ENCODE measurements at places on chromosomes 1 and 21.
A peak's percentile ranks its signal among the peaks of the same experiment; 100 is the strongest.

GRCh38 chr1:202154766-202155477 is 5.5 kb downstream of the PTPN7 start:
- DNase-seq, result peak; percentile 18

GRCh38 chr1:208081972-208082371 is 162.2 kb downstream of the PLXNA2 start:
- DNase-seq, result no peak

DNA sequence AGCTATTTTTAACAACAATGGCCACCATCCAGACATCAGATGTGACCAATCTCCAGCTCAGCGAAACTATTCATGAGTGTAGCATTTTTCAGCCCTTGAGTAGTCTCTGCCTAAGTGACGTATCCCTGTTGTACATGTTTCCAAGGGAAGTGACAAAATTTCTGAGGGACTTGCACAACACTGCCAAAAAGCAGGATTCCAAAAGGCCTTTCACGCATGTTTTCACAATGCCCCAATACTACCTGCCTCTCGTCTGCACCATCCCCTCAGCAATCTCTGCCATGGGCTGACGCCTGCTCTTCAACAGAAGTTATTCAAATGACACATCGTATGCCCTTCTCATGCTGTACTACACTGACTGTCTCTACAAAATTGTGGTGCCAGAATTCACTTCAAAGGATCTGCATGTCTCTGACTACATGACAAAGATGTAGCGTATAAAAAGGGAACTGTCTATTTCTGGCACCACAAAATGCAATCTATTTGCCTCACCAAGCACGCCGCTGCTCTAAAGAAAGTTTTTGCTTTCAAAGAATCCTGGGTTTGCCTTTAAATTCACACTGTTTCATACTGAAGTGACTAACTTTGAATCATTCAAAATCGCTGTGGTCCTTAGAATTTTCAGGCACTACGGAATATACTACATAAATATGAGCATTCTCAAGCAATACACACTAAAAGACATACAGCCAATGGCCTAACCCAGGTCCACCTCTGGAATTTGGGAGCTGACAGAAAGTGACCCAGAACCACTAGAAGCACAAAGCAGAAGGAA is 32.9 kb downstream of the JAK1 start:
- DNase-seq, result no peak

DNA sequence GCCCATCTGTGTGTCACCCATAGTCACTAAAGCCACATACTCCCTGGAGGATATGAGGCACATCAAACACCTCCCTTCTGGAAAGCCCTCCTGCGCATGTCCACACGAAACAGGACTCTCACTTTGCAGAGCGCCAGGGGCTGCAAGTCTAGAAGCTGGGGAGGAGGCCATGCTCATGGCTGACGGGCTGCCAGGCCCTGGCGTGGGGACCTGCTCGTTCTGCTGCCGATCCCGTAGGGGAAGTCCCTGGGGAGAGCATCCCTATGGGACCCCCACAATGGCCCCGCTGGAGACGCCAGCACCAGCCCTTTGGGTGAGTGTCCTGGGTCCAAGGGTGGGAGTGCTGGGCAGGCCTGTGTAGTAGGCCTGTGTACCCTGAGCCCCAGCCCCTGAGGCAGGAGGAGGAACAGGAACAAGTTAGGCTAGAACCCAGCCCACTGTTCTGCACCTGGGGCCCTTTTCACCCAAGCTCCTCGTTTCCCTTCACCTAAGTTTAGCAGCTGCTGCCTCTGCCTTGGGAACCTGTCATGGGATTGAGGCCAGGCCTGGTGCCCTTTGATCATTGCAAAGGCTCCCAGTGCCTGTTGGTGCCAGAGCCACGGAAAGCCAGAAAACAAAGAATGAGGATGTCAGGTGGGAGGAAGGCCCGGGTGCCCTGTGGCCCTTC is 9.9 kb downstream of the FAM3B start:
- no peak for DNase-seq

- no peak for DNase-seq
Measured at GRCh38 chr21:46626975-46627501, 8.4 kb upstream of the PRMT2 start.

GRCh38 chr1:248590055-248590454 is 7.4 kb downstream of the OR2T10 start:
- DNase-seq, result no peak

DNA sequence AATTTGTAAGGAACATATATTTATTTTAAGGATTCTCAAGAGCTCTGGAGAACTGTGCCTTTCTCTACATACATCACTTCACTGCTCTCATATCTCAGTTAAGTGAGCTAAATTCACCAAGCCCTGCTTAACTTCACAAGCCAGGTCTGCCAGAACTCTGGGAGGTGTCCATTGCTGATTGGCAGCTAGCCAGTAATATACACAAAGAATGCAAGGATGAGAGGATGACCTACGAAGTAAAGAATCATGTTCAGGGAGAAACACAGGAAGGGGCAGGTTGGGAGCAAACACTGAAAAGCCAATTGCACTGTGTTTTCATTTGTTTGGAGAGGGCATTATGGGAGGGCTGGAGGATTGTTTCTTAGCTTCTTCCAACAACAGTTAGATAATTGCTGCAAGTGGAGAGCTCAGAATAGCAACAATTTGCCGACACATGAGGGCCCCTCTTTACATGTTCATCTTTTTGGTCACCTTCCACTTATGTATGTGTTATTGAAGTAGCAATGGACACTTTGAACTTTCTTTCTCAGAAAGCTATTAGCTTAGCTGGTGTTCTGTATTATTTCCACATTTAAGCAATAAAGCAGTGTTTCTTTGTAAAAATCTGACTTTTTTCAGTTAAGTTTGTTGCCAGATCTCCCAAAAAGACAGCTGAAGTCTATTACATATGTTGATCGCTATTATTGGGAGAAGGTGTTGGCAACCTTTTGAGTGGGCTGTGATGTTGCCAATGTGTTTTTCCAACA is 254.8 kb downstream of the LTN1 start:
- no peak for DNase-seq

GRCh38 chr1:19071674-19072281 is 115.3 kb upstream of the IFFO2 start:
- no peak for DNase-seq

DNA sequence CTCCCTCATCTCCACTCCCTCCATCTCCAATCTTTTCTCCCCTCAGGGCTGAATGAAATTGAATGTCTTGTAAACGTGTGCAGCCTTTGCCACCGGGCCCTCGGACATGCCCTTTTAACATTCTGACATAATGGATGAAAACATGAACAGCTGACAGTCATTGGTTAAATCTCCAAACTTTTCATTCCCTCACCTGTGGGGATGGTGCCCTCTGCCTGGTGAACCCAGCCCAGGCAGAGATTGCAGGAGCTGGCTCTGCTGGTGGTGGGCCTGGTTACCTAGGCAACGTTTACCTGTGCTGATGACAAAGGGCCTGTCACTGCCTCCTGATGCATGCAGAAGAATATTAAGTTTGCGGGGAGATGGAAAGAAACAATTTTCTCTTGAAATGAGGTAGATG is 21.3 kb downstream of the ST6GALNAC3 start:
- no peak for DNase-seq

DNA sequence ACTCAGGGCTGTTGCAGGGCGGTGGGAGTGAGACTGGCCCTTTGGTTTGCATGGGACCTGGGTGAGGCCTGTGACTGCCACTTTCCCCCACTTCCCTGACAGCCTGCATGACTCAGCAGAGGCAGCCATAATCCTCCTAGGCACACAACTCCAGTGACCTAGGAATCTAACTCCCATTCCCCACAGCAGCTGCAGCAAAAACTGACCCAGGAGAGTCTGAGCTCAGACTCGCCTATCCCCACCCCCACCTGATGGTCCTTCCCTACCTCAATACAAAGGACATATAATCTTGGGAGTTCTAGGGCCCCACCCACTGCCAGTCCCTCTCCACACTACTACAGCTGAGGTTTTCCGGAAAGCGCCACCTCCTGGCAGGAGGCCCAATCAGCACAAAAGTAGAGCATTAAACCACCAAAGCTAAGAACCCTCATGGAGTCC is 26.7 kb downstream of the NDC1 start:
- no peak for DNase-seq

DNA sequence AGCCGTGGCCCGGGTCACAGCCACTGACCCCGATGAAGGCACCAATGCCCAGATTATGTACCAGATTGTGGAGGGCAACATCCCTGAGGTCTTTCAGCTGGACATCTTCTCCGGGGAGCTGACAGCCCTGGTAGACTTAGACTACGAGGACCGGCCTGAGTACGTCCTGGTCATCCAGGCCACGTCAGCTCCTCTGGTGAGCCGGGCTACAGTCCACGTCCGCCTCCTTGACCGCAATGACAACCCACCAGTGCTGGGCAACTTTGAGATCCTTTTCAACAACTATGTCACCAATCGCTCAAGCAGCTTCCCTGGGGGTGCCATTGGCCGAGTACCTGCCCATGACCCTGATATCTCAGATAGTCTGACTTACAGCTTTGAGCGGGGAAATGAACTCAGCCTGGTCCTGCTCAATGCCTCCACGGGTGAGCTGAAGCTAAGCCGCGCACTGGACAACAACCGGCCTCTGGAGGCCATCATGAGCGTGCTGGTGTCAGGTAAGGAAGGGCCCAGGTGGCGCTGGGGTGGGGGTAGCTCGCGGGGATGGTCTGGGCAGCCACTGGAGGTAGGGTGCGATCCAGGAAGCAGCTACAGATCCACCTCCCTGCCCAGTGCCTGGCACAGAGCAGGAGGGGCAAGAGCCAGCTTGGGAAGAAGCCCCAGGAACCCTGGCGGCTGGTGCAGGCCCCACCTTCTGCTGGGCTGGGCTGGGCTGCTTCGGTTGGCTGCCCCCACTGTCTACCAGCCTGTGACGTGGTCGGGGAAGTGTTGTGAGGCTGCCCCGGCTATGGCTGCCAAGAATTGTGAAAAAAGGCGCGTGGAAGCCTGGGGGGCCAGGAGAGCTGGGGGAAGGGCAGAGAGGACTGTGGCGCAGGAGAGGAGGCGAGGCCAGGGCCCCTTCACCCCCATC is 3.8 kb downstream of the CELSR2 start:
- DNase-seq, result no peak

GRCh38 chr21:37555672-37556261 is 189.2 kb downstream of the DYRK1A start:
- DNase-seq, result no peak

DNA sequence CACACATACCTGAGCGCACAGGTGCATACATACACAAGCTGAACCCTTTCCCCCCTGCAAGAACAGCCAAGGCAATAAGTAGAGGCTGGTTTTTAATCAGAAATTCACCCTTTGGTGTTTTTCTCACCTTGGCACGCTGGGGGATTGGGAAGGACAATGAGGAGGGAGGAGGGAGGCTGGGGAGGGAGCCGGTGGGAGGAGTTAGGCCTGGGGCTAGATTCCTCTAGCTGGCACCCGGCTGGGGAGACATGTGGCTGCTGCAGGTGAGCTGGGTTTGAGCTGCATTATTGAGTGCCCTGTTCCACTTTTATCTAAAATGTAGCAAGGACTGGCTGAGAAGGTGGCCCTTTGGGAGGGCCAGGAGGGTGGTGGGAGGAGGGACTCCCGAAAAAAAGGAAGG is 97.8 kb upstream of the CSF3R start:
- DNase-seq, result no peak

GRCh38 chr1:5347726-5348125 is 644.5 kb downstream of the NPHP4 start:
- no peak for DNase-seq

- DNase-seq, result no peak
Measured at GRCh38 chr21:17925899-17926298, 106.7 kb upstream of the C21orf91 start.
